Activated naive CD8-positive, alpha-beta T cell treated with anti-CD3 and anti-CD28 coated beads, Interleukin-2, amount 50 U/mL, for 24 hours (primary cell): ENCODE measurements at places on chromosomes 6 and 20.

- DNase-seq: no peak
These were observed 111.2 kb upstream of the ADGRF1 start for GRCh38 chr6:47153404-47153755.

- DNase-seq: no peak
These were observed 17.4 kb upstream of the PLCB4 start for GRCh38 chr20:9051508-9051907.

DNA sequence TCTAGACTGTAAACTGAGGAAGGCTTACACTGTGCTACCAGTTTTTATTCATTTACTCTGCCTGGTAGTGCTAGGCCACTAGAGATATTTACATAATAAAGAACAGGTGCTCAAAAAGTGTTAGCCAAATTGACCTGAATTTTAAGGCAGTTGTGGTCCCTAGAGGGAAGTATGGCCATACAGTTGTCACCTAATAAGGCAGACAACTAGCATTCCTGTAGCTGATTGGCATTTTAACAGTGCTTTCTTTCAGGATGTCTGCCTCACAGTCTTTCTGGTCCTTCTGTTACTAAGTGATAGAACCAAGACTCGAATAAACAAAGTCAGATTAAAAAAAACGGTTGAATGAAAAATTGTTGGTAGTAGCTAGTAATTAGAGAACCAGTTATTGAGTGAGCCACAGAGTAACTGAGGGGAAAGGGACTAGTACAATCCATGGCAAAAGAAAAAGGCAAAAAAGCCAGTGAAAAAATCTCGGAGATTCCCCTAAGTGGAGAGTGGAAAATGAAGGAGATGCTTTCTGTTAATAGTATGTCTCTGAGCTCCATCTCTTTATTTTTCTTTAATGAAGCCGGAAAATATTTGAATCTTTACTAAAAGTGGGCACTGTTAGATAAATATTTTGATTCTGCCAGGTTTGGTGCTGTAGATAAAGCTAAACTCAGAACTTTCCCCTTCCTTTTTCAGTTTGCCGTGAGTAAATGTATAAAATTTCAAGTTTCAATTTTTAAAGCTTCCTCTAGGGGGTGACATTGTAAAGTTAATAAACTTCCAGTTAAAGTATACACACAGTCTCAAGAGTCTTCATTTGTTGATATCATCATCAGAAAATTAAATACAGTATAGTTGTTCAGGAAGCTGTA, 9.1 kb downstream of the VTA1 start:
- no peak for DNase-seq

GRCh38 chr6:43021270-43022047, at the start of gene RRP36:
Gene RRP36 (plus strand): TSS chr6:43021623. CDS start chr6:43021655, 32 bp downstream.
- peak; percentile 84 for DNase-seq

GRCh38 chr6:111603040-111603439, 2.6 kb downstream of the TRAF3IP2 start:
- DNase-seq: no peak

DNA sequence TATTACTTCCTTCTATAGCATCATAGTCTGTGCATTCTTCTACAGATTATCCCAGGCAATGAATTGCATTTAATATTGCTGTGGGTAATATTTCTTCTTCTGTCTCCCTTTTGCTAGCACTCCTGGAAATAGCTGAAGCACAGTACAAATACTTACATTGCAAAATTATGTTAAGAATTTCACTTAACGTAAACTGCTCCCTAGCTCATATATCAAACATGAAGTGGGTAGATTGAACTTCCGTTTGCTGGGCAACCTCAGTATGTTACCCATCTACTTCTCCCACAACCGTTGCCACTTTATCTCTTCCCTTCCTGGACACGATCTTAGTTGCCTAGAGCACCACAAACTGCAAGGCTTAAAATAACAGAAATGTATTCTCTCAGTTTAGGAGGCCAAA, 963.3 kb downstream of the KIF16B start:
- DNase-seq: no peak

- DNase-seq: no peak
These were observed 59.3 kb upstream of the JAG1 start for GRCh38 chr20:10733122-10733521.

- DNase-seq: no peak
These were observed 1140.2 kb downstream of the HACE1 start for GRCh38 chr6:103719545-103719944.

DNA sequence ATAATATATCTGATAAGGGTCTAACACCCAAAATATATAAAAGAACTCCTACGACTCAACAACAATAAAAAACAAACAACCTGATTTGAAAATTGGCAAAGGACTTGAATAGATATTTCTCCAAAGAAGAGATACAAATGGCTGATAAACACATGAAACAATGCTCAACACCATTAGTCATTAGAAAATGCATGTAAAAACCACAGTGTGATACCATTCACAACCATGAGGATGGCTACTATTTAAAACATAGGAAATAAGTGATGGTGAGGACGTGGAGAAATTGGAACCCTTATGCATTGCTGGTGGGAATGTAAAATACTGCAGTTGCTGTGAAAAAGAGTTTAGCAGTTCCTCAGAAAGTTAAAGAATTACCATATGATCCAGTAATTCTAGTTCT, 41.4 kb downstream of the PTGIS start:
- DNase-seq: no peak

GRCh38 chr6:5205877-5206850, 54.6 kb downstream of the LYRM4 start:
- DNase-seq: no peak

DNA sequence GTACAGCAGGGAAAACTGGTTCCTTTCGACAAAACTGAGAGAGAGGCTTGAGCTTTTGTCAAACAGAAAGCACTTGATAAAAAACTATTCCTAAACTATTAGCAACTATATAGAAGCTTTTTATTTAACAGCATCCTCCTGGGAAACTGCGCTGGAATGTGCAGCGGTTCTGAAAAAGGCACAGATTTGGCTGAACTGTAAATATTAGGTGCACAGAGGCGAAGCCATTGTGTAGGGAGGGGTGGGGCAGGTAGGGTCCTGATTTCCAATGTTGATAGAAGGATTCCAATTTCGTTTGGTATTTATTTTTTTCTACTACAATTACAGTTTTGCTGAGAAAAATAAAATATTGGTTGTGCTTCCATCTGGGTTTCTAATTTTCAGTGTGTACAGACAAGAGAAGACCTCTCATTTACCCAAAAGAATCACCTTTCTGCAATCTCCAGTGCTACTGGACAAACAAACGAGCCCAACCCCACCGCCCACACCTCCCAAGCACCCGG, 698 bp upstream of the SH3BGRL2 start:
- DNase-seq: no peak

GRCh38 chr6:98920904-98921431, 26.8 kb downstream of the FBXL4 start:
- DNase-seq: no peak

- no peak for DNase-seq
These were observed 164.2 kb downstream of the NKAIN2 start for GRCh38 chr6:123967905-123968304.

DNA sequence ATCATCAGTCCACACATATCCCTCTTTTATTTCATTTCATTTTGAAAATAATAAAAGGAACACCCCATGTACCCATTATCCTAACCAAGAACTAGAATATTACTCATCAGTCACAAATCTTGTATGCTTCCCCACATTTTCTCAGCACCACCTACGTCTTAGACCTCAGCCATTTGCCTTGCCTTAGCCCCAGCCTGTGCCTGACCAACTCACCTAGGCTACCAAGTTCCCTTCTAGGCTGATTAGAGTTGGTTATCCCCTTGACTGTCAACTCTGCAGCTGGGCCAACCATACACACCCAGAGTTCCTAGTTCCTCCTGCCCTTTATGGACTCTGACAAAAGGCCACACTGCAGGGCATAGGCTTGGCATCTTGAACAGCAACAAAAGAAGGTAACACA, 33.4 kb upstream of the IPCEF1 start:
- DNase-seq: no peak

- DNase-seq: no peak
These were observed 88.0 kb downstream of the DNAH8 start for GRCh38 chr6:38803129-38803528.

GRCh38 chr6:1901556-1901955, 291.8 kb downstream of the FOXC1 start:
- no peak for DNase-seq
